ENCODE measurements at places on chromosomes 6 and 20.
A peak's percentile ranks its signal among the peaks of the same experiment; 100 is the strongest.

- no peak for DNase-seq
Observed at GRCh38 chr6:35360349-35361138, 18.2 kb downstream of the PPARD start.

DNA sequence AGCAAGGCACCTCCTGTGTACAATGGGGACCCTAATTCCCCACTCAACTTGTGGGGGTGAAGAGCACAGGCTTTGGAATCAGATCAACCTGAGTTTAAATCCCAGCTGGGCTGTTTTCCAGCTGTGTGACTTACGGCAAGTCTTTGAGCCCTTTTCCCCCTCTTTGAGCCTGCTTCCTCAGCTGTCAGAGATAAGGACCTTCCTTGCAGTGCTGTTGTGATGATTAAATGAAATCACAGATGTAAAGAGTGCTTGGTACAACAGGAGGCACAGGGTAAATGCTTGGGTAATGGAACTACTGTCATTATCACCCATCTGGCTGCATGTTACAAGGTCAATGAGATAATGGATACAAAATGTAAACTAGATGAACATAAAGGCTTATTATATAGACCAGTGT is 3.2 kb downstream of the SNX21 start:
- DNase-seq = no peak

DNA sequence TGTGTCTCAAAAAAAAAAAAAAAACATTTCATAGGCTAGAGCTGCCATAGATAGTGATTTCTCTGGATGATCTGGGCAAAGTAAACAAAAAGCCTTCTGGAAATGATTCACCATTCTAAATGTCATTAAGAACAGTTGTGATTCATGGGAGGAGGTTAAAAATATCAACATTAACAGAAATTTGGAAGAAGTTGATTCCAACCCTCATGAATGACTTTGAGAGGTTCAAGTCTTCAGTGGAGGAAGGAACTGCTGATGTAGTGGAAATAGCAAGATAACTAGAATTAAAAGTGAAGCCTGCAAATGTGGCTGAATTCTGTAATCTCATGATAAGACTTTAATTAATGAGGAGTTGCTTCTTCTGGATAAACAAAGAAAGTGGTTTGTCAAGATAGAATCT is 26.8 kb upstream of the MMP24 start:
- no peak for DNase-seq

DNA sequence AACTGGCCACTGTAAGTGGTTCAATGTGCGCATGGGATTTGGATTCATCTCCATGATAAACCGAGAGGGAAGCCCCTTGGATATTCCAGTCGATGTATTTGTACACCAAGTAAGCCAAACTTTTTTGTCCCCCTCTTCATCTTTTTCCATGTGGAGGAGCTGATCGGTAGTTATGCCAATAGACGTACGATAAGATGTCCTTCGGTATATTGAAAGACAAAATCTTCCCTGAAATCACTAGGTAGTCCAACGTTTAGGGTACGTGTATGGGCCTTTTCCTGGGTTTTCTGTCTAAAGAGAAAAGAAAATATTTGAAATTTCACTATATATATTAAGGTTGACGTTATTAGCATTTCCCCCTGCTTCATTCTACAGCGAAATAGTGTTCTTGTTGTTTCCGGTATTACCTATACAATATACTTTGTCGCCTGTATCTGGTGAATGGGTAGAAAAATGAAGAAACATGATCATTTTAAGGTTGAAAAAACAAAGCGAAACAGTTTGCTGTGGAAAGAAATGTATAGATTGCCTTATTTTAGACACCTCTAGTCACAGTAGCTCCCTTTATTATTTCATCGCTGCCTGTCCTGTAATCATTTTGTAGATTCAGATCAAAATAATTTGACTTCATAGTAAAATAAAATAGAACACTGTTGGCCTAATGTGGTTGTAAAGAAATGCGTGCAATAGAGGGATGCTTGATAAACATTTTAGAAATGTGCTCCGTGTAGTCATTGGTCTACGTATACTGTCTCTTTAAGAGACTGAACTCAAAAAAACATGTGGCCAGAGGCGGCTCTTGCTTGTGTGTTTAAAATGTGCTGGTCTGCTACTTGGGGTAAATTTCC is 1.5 kb downstream of the LIN28B start:
- no peak for DNase-seq

DNA sequence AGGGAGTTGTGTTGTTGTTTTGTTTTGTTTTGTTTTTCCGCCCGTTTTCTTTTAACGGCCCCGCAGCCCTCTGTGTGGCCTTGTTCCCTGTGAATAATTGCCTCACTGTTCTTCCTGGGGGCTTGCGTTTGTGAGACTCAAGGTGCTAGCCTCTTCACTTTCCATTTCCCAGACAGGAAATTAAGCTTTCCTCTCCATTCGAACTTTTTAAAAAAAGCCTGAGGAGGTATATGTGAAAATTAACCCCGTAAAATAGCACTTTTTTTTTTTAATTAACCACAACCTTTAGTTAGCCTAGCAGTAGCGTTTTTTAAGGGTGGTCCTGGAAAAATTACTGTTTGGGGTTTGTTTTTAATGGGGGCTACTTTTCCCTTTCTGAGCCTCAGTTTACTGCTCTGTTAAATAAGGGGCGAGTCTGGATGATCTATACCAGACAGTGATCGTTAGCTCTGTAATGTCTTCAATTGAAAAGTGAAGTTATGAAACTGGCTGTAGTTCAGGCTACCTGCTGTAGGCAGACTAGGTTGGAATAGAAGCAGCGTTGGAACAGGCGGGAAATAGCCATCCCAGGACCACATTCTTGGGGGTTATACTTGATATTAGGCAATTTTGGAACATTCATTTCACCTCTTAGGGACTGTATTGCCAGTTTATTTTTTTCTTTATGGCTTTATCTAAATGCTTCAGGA is 1.7 kb downstream of the STX16 start:
- DNase-seq = no peak

- no peak for DNase-seq
Observed at GRCh38 chr6:126761854-126762253, 356.6 kb upstream of the RSPO3 start.

DNA sequence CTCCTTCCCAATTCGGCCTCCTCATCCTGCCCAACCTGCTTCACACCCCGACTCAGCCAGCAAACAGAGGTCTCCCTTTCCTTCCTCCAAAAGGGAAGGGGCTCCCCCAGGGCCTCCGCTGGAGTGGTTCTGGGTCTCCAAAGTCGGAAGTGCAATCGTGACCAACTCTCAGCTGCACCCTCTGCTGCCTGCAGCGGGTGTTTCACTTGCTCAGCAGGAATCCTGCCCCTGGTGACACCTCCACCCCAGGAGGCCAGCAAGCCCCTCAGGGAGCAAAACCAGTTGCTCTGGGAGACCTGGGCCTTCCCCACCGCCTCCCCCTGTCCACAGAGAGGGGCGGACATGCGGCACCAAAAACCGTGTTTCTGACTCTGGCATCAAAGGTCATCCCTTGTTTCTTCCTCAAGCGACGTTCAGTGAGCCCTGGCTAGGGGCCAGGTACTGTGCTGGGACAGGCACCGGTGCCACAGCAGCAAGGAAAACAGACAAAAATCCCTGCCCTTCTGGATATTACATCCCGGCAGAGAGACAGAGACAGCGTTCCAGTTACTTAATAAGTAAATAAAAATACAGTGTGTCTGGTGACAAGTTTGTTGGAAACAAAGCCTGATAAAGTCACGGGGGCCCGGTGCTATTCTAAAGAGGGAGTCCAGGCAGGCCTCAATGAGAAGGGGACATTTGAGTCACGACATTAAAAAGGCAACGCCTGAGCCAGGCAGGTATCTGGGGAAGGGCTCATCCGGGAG is 219.0 kb downstream of the BMP7 start:
- DNase-seq = no peak

DNA sequence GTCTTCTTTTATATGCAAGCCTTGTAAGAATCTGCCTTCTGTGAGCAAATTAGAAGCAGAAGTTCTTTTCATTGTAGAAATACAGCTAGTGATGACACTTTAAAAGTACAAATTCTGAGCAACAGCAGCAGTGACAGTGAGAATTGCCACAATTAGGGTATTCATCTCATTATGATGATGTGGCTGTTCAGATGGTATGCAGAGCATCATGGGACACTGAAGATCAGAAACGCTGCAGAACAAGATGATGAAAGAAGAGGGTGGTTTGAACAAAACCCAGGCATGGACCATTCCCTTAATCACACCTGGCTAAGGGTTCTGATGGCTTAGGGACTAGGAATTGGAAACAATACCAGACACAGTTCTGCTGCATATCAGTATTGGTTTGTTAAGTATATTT is 312.7 kb upstream of the TBX18 start:
- DNase-seq = no peak

GRCh38 chr6:109793021-109793420 is 101.9 kb downstream of the FIG4 start:
- no peak for DNase-seq

DNA sequence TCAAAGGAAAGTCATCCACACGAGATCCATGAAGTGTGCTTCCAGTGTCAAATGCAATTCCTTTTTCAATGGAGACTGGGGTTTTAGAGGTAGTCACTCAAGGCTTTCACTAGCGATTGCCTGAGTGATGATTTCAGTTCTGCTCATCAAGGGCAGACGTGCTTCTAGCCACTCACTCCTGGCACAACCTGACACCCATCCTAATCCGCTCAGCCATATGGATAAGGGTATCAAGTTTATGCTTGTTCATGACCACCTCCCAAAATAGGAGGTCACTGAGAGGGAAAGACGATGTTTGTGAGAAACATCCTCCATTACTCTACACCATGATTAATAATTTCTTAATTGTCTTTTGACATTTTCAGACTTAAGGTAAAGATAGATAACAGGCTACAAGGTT is 91.3 kb upstream of the HEY2 start:
- no peak for DNase-seq

GRCh38 chr20:373171-373890 is 7.2 kb upstream of the TRIB3 start:
- no peak for DNase-seq

GRCh38 chr6:73503027-73503772 is 17.6 kb downstream of the EEF1A1 start:
- no peak for DNase-seq

GRCh38 chr6:110823146-110823545 is 7.9 kb upstream of the CDK19 start:
- no peak for DNase-seq

- DNase-seq = no peak
Observed at GRCh38 chr6:54053881-54054391, 57.3 kb upstream of the MLIP start.

GRCh38 chr6:2353412-2354137 is 108.2 kb upstream of the GMDS start:
- peak; percentile 44 for DNase-seq

GRCh38 chr20:53276143-53276542 is 304.0 kb downstream of the TSHZ2 start:
- no peak for DNase-seq

GRCh38 chr6:142822383-142822782 is 122.6 kb downstream of the HIVEP2 start:
- no peak for DNase-seq

DNA sequence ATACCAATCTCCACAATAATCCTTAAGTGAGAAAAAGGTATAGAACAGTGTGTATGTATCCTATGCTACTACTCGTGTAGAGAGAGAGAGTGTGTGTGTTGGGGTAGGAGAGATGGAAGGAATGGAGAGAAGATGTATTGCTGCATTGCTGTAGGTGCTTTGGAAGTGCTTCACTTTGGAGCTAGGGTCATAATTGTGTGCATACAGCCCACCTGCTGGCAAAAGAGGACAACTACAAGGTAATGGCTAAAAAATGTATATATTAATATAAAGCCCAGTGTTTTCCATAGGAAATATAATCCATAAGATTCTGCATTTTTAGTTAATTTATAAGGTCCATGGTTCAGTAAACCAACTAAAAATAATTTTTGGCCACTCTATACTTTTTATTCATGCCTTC is 36.1 kb downstream of the SERAC1 start:
- no peak for DNase-seq

DNA sequence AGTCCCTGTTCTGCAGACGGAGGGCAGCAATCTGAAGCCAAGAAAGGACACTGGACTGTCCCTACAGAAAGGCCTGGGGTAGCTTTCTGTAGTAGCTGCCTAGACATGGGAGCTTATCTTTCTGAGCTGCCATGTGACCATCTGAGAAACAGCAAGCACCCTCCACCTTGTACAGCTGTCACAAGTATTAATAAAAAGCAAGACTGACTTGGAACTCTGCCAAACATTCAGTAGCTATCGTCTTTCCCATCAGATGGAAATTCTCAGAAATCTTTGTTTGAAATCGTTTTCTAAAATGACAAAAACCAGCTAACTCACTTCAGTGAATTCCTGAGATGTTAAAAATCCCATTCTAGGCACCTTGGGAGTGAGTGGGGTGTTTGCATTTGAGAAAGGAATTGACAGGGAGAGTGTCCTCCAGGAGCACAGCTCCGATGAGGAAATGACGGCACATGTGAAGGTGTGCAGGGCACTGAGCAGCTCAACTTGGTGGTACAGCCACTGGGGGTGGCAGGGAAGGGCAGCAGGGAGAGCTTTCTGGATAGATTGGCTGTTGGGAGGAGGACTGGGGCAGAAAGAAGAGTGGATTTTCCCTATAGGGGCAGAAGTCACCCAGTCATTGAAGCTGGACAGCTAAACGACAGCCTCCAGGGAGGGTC is 24.5 kb downstream of the ACSS1 start:
- no peak for DNase-seq

Measured in stimulated activated CD4-positive, alpha-beta T cell treated with anti-CD3 and anti-CD28 coated beads, Interleukin-4, amount 100 ng/mL, for 48 hours (primary cell).